Cardiac fibroblast (primary cell): ENCODE measurements at places on chromosomes 1 and 21.

GRCh38 chr21:43766734-43767497, 9.2 kb downstream of the CSTB start:
- no peak for DNase-seq

DNA sequence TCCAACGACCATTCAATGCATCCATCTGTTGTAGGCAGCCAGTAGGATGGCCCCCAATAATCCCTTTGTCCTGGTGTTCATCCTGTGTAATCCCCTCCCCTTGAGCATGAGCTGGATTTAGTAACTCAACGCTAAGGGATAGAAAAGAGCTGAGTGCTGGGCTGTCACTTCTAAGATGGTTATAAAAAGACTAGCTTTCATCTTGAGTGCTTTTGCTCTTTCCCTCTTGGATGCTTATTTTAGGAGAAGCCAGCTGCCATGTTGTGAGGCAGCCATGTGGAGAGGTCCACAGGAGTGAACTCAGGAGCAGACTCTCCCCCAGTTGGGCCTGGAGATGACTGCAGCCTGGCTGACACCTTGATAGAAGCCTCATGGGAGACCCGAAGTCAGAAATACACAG, 401.5 kb downstream of the VAV3 start:
- DNase-seq: no peak

DNA sequence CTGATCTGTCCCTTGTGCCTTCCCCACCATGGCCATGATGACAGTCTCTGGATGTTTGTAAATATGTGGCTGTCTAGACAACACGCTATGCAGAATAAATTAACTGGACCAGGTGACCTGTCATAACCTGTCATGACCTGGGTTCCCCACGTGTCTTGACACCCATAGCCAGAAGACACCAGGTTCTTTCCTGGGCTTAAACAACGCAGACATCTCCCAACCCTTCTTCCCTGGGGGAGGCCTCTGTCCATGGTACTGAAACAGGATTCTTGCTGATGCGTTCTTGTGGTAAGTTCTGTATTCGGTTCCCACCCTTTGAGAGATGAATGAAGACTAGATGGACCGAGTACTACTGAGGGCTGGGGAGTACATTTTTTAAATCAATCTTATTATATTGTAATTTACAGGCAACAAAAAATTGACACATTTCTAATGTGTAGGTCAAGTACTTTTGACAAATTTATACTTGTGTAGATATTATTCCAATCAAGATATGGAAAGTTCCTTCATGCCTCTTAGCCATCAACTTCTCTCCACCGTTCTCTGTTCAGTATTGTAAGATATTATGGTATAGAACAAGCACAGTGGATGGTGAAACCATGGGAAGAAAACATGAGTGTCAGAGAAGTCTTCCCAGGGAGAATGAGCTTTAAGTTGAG, 738.8 kb downstream of the PTPRU start:
- DNase-seq: peak; percentile 34

- DNase-seq: no peak
Measured at GRCh38 chr1:98314601-98315000, 346.9 kb upstream of the SNX7 start.

- DNase-seq: no peak
Measured at GRCh38 chr1:15848143-15848928, 829 bp downstream of the SPEN start.

- no peak for DNase-seq
Measured at GRCh38 chr1:41861535-41862383, 57.0 kb downstream of the HIVEP3 start.

GRCh38 chr1:98557895-98558294, 103.6 kb upstream of the SNX7 start:
- DNase-seq: peak; percentile 10

GRCh38 chr1:162641114-162641513, 8.8 kb downstream of the DDR2 start:
- no peak for DNase-seq

DNA sequence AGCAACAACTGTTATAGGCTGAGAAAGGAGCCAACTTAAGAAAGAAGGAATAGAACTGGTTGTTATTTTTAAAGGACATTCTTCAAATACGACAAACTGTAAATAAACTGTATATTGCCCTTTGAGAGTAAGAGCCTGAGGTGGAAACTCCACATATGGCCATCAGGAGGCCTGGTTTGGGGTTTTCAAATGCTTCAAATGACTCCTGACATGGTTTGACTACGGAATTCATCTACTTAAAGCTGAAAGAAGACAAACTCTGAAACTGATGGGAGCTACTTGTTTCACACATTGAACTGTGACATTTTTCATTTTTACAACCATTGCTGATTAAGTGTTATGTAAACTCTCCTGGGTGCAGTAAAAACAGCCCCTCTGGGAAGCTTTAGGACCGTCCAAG, 59.8 kb downstream of the NGF start:
- no peak for DNase-seq

DNA sequence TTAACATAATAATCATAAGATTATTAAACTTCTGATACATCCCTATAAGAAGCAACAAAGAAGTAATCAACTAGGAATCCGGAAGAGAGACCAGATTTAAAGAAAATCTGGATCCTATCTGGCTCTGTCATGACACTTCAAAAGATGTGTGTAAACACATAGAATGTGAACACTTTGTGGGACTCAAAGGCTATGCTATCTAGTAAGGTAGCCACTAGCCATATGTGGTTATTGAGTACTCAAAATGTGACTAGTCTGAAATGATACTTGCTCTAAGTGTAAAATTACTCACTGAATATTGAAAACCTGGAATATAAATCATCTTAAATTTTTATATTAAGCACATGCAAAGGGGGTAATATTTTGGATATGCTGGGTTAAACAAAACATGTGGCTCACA, 8.7 kb downstream of the FUBP1 start:
- DNase-seq: peak; percentile 28

GRCh38 chr1:60746278-60746791, 336.0 kb upstream of the NFIA start:
- no peak for DNase-seq

DNA sequence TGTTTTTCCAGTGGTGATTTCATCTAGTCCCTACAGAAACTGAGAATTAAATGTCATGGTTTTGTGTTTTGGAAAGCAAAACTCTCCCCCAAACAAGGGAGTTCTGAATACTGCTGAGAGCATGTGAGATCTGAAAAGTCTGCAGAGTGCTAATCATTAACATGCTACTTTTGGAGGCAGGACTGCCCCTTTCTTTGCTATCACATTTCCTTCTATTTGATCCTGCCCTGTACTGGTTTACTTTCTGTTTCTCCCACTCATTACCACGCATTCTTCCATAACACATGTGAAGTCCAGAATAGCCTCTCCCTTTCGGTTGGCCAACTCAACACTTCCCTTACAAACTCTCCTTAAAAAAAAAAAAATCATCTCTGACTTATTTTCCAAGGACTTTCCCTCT, 63.6 kb downstream of the GADD45A start:
- peak; percentile 78 for DNase-seq

- no peak for DNase-seq
Measured at GRCh38 chr21:33201956-33202355, 27.8 kb upstream of the IFNAR2 start.

GRCh38 chr1:99784143-99784542, 17.7 kb upstream of the FRRS1 start:
- no peak for DNase-seq

DNA sequence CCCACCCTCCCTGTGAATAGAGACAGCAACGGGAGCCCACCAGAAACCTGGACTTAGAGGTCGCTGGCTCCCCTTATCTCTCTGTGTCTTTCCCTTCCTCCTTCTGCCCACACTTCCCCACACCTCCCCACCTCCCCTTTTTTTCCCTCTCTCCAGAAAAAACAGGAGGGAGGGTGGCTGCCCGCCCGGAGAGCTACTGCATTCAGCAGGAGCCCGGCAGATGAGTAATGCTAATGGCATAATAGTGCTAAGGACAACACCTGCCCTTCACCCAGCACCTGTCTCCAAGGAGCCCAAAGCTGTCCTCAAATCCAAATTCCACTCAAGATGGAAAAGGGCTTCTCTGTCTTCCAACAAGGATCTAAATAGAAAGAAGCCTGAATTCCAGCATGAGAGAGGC, 11.4 kb upstream of the PRELP start:
- DNase-seq: no peak

DNA sequence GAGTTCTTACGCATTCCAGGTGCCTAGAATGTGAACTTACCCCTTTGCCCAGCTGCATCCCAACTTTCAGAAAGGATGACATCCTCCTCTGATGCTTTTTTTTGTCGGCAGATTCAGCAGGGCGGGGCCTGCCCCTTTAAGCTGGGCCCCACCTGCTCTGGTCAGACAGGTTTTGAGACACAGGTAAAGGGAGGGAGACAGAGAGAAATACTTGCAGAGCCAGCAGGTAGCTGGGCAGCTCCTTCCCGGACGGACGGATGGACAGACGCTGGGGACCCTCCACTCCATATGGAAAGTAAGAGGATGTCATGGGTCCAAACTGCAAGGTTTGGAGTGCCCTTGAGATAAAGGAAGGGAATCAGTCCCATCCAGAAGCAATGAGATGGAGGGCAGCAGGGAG, at the start of gene TMEM79:
TMEM79 (plus strand) TSS at position 214 of the 400 bp plus-strand sequence. CDS start 902 bp downstream, outside the sequence.
- no peak for DNase-seq

- peak; percentile 88 for DNase-seq
Measured at GRCh38 chr21:15788847-15789523, 59.2 kb downstream of the USP25 start.

GRCh38 chr1:27536767-27537166, 46.8 kb upstream of the WASF2 start:
- peak; percentile 51 for DNase-seq

DNA sequence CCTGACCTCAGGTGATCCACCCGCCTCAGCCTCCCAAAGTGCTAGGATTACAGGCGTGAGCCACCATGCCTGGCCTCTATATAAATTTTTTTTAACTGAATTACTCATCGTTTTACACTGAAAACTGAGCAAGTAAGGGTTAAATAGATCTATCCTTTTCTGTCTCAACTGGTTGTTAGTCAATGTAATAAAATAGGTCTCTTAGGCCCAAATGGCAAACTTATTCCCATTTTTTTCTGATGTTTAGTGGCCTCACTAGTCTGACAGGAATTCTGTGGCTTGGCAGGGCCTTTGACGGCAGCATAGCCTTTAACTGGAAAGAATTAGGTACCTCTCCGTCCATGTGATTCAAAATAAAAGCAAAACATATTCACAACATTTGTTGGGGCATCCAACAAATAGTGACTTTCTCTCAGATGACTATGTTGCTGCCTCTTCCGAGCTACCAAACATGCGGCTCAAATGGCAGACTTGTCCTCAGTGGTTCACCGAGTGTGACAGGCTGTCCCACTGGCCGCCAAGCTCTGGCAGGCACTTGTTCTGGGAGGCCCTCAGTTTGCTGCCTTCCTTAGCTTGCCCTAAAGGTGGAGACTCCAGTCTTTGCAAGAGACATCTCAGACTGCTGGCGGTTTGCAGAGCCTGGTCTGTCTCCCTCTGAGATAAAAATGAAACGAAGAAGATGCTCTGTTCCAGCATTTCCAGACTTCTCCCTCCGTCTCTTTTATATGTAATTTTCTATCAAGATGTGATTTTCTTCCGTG, 17.4 kb downstream of the ATP1A4 start:
- DNase-seq: no peak

GRCh38 chr1:201697174-201697573, 131.8 kb upstream of the IPO9 start:
- DNase-seq: no peak

DNA sequence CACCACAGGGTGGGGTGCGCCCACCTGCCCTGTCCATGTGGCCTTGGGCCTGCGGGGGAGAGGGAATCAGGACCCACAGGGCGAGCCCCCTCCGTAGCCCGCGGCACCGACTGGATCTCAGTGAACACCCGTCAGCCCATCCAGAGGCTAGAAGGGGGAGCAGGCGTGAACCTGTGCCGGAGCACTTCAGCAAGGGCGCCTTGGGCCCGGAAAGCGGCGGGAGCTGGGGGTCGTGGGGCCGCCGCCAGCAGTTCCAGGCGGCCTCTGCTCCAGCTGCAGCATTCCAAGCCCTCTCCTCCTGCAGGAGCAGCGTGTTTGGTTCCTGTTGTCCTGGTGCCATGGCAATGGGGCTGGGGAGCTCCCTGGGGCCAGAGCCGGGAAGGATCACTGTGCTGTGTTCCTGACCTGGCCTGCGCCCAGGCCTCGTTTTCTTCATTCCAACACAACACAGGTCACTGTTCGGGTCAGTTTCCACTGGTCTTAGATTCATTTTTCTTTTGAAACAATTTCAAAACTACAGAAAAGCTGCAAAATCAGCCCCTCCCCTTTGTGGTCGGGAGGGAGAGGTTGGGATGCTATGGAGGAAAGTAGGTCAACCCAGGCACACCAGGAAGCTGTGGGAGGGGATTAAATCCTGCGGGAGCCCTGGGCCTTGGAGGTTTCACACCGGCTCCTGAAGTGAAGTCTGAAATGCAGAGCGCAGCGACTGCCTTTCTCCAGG, 18.8 kb downstream of the SLX9 start:
- DNase-seq: peak; percentile 89

DNA sequence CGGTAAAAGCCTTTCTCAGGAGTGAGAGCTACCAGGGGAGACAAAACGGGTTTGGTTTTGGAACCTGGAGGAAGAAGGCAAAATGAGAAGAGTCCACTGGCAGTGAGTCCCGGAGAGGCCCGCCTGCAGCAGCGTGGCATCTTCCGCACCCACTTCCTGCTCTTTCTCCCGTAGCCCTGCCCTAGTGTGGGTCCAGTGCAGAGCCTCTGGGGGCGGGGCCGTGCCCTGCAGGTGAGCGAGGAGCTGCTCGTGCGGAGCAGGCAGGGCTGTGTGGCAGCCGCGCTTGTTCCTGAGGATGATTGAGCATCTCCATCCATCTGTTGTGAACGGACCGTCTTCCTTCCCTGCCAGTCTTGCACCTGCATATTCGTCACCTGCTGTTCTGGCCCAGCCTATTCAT, 66.5 kb downstream of the PEX14 start:
- DNase-seq: no peak

DNA sequence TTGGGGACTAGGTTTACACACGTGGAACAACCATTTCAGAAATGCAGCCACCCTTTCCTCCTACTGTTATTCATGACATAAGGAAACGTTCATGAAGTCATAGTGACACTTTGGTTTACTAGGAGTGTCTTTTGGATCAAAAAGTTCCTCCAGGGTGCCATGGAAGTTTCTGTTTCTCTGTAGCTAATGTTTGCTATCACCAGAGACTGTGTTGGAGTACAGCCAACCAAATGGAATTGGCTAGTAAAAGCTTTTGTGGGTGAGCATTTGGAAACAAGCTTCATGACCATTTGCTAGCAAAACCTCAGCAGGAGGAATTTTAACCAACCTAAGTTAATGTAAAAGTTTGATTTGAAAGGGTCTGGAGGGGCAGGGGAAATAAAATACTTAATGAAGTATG, 43.9 kb upstream of the ADGRL2 start:
- peak; percentile 14 for DNase-seq

GRCh38 chr1:216193839-216194443, 229.3 kb downstream of the USH2A start:
- DNase-seq: no peak

- peak; percentile 67 for DNase-seq
Measured at GRCh38 chr1:212247179-212247721, 38.0 kb upstream of the PPP2R5A start.

GRCh38 chr1:190507357-190507756, 29.7 kb upstream of the BRINP3 start:
- DNase-seq: no peak
